Tibial nerve (tissue), 4 donors: ENCODE measurements at places on chromosomes 2 and 18. TPM values are rescaled to one million over a fixed set of nuclear protein-coding genes. Genes with fewer than 3 reads are reported as not detected.

- H3K36me3 ChIP-seq = peaks cover 30% of the 10 kb centered on the region
- H3K27me3 ChIP-seq = no peaks in the 10 kb centered on the region
- no peak for DNase-seq
- H3K4me1 ChIP-seq = peaks cover 6% of the 10 kb centered on the region
Observed at GRCh38 chr18:32040936-32041335, 22.3 kb downstream of the RNF125 start.

- H3K36me3 ChIP-seq = no peaks in the 10 kb centered on the region
- DNase-seq = no peak
- H3K27me3 ChIP-seq = no peaks in the 10 kb centered on the region
- no peak overlapping the region for H3K4me3 ChIP-seq
Observed at GRCh38 chr2:67304300-67304890, 92.7 kb upstream of the ETAA1 start.

TANC1 gene
- total RNA-seq = 64.9 TPM

- H3K4me1 ChIP-seq = no peaks in the 10 kb centered on the region
- H3K36me3 ChIP-seq = no peaks in the 10 kb centered on the region
- H3K27ac ChIP-seq = no peak overlapping the region
- no peaks in the 10 kb centered on the region for H3K27me3 ChIP-seq
- H3K4me3 ChIP-seq = no peak overlapping the region
Observed at GRCh38 chr2:110157153-110157793, 41.7 kb upstream of the MALL start.

DNA sequence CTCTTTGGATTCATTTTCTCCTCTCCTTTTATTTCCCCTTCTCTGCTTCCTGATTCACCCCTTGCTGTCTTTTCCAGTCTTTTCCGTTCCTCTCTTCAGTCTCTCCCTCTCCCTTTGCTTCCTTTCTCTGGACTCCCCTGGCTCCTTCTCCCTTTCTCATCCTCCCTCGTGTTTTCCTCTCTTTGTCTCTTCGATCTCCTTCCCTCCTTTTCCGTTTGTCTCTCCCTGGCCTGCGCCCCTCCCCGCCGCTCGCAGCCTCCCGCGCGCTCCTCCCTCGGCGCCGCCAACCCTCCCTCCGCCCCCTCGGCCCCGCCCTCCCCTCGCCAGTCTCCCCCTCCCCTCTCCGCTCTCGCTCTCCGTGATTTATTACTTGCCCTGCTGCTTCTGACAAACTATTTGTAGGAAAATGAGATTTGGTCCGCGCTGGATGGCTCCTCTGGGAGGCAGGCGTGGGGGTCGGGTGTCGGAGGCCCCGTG, 46.0 kb upstream of the PAX8 start:
- H3K27me3 ChIP-seq = no peaks in the 10 kb centered on the region
- H3K4me1 ChIP-seq = peaks cover 11% of the 10 kb centered on the region
- no peak overlapping the region for H3K27ac ChIP-seq
- no peaks in the 10 kb centered on the region for H3K36me3 ChIP-seq
- H3K4me3 ChIP-seq = peak overlapping the region; percentile 31

SETBP1 gene
- total RNA-seq = 40.8 TPM

- peak overlapping the region; percentile 94 for H3K27ac ChIP-seq
- no peaks in the 10 kb centered on the region for H3K36me3 ChIP-seq
- H3K4me1 ChIP-seq = peaks cover 5% of the 10 kb centered on the region
- H3K4me3 ChIP-seq = peak overlapping the region; percentile 54
- no peaks in the 10 kb centered on the region for H3K27me3 ChIP-seq
- DNase-seq = no peak
Observed at GRCh38 chr2:38074764-38075506, 1.0 kb downstream of the CYP1B1 start.

ICOS gene
- total RNA-seq = not detected

GALR1 gene
- total RNA-seq = 0.42 TPM

DNA sequence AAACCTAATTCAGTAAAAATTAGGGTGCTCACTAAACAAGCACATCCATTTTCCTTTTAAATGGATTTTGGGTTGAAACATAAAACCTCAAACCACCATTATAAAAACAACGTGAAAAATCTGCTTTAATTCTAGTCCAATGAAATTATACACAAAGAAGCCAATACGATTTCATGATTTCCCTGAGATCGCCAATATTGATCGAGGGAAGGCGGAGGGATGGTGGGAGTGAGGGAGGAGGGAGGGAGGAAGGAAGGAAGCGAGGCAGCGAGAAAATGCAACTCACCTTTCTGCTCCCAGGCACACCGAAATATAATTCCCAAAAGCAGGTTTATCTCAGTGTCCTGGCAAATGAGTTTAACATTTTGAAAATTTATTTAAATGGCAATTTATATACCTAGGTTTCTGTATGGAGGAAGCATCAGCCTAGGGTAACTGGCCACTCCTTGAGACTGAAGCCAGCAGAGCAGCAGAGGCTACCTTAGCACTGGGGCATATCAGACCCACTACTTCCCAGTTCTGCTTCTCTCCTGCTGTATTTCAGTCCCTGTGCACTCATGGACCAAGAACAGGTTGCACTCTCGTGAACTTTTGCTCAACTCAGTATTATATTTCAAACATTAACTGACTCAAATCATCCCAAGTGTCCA, 2.3 kb upstream of the ONECUT2 start:
- no peak overlapping the region for H3K4me3 ChIP-seq
- H3K27ac ChIP-seq = no peak overlapping the region
- no peaks in the 10 kb centered on the region for H3K27me3 ChIP-seq
- no peak for DNase-seq

DNA sequence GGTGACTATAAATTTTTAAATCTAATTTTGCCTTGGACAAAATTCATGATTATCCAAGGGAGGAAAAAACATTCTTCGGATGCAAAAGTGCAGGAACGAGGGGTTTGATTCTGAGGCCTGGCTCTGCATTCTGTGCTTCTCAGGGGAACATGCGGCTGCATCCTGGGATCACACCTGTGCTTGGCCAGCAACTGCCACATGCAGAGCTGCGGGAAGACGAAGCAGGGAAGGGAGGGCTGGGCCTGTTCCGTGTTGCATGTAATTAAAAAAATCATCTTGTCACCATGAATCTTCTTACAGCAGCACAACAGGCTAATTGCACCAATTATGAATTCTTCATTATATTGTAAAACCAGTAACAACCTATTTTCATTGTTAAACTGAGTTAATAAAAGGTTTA, 158.0 kb upstream of the ALKAL2 start:
- no peak overlapping the region for H3K4me3 ChIP-seq
- H3K36me3 ChIP-seq = no peaks in the 10 kb centered on the region
- peaks cover 13% of the 10 kb centered on the region for H3K4me1 ChIP-seq

SH3BP4 gene
- total RNA-seq = 19.2 TPM

GRCh38 chr2:7997279-7997678, 684.6 kb upstream of the ID2 start:
- H3K4me1 ChIP-seq = no peaks in the 10 kb centered on the region
- no peaks in the 10 kb centered on the region for H3K36me3 ChIP-seq
- H3K27me3 ChIP-seq = no peaks in the 10 kb centered on the region
- no peak overlapping the region for H3K27ac ChIP-seq
- no peak for DNase-seq
- H3K4me3 ChIP-seq = no peak overlapping the region

DNA sequence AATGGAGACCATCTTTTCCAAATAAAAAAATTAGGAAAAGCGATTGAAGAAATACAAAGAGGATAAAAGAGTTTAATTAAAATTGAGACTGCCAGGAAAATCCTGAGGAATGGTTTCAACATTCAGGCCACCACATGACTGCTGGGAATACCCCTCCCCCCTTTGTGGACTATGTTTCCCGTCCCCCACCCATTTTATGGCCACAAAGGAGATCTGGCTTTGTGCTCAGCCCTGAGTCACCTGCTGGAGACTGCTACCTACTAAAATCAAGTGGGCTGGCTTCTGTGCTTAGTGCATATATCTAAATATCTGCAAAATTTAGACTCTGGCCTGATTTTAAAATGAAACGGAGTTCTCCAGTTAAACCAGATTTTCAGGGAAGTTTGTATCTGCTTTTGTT, 10.1 kb downstream of the RND3 start:
- H3K4me1 ChIP-seq = peaks cover 83% of the 10 kb centered on the region
- H3K4me3 ChIP-seq = no peak overlapping the region
- no peak for DNase-seq
- H3K27ac ChIP-seq = peak overlapping the region; percentile 67

EPB41L3 gene
- total RNA-seq = 94.2 TPM

DNA sequence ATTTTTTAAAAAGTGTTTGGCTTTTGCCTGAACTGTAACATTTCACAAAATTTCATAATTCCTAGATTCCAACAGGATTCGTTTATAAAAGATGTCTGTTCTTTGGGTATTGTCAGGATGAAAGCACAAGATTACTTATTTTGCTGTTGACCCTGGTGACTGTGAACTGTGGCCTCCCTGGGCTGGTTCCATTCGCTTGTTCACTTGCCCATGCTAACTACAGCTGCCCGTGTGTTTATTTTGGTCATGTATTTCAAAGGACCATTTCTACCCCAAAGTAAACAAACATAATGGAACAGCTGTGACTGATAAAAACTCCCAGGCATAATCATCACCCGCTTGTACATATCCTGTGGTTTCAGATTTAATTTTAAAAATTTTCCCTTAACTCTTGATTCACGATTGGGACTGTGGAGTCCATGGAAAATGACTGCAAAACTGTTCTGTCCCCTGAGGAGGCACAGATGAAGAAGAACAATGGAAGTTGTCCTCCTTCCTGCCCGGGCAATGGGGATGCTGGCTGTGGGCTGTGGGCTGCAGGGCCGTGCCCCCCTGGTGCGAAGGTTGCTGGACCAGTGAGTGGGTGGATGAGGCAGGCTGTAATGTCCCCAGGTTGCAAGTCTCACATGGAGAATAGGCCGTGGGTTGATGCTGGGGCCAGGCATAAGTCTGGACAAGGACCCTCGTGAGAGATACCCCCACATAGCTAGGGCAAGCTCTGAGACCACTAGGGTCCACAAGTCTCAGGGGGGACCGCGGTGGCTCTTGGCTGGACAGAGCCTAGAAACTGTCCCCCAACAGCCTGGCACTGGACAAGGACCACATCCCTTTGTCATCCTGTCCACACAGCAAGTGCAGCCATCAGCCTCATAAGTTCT, 28.9 kb upstream of the HDAC4 start:
- no peaks in the 10 kb centered on the region for H3K36me3 ChIP-seq
- H3K27ac ChIP-seq = no peak overlapping the region
- H3K4me3 ChIP-seq = no peak overlapping the region
- no peaks in the 10 kb centered on the region for H3K27me3 ChIP-seq
- no peaks in the 10 kb centered on the region for H3K4me1 ChIP-seq

GAL3ST2 gene
- total RNA-seq = 0.30 TPM

- H3K27ac ChIP-seq = no peak overlapping the region
- DNase-seq = no peak
- no peaks in the 10 kb centered on the region for H3K36me3 ChIP-seq
- no peaks in the 10 kb centered on the region for H3K27me3 ChIP-seq
- no peak overlapping the region for H3K4me3 ChIP-seq
- no peaks in the 10 kb centered on the region for H3K4me1 ChIP-seq
Observed at GRCh38 chr18:39389800-39390379, 1824.3 kb upstream of the CELF4 start.

- H3K27me3 ChIP-seq = no peaks in the 10 kb centered on the region
- no peak for DNase-seq
- H3K4me1 ChIP-seq = no peaks in the 10 kb centered on the region
- H3K4me3 ChIP-seq = no peak overlapping the region
- H3K27ac ChIP-seq = no peak overlapping the region
Observed at GRCh38 chr2:129806317-129806716, 173.1 kb upstream of the RAB6C start.

DSG4 gene
- total RNA-seq = not detected

- H3K27me3 ChIP-seq = no peaks in the 10 kb centered on the region
- peaks cover 14% of the 10 kb centered on the region for H3K36me3 ChIP-seq
- no peak overlapping the region for H3K4me3 ChIP-seq
- H3K27ac ChIP-seq = no peak overlapping the region
- H3K4me1 ChIP-seq = no peaks in the 10 kb centered on the region
Observed at GRCh38 chr2:25619185-25619584, 54.2 kb downstream of the DTNB start.

GRCh38 chr2:108701806-108702205, 17.5 kb upstream of the RANBP2 start:
- no peak overlapping the region for H3K4me3 ChIP-seq
- H3K36me3 ChIP-seq = no peaks in the 10 kb centered on the region
- no peak overlapping the region for H3K27ac ChIP-seq
- no peak for DNase-seq
- no peaks in the 10 kb centered on the region for H3K27me3 ChIP-seq

DNA sequence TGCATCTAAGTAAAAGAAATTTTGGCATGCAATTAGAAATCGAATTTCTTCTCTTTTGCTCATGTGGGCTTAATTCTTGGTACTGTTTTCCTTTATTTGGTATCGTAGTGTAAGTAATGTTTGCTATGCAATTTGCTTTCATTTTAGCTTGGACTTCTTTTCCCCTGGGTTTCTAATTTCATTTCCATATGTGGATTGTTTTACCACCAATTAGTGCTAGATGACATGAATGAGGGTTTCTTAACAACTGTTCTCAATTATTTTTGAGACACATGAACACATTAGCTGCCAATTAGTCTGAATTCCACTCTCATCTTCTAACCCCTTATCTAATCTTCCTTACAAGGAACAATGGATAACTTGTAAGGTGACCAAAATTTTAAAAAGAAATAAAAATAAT, 1047.2 kb upstream of the PIK3C3 start:
- no peaks in the 10 kb centered on the region for H3K27me3 ChIP-seq
- no peak overlapping the region for H3K4me3 ChIP-seq
- no peak overlapping the region for H3K27ac ChIP-seq
- H3K36me3 ChIP-seq = no peaks in the 10 kb centered on the region
- DNase-seq = no peak
